ENCODE measurements at places on chromosomes 6 and 20. TPM values are rescaled to one million over a fixed set of nuclear protein-coding genes. Genes with fewer than 3 reads are reported as not detected.

The OPN5 gene
- not detected for total RNA-seq

The BNIP5 gene
- not detected for total RNA-seq

The SLC32A1 gene
- not detected for total RNA-seq

The CRISP2 gene
- not detected for total RNA-seq

The TCF21 gene
- total RNA-seq: not detected

The RNF8 gene
- total RNA-seq: 28.5 TPM

The GSTA1 gene
- not detected for total RNA-seq

The ARMC2 gene
- 12.6 TPM for total RNA-seq

The SAPCD1 gene
- total RNA-seq: 9.9 TPM

The CDSN gene
- total RNA-seq: not detected

DNA sequence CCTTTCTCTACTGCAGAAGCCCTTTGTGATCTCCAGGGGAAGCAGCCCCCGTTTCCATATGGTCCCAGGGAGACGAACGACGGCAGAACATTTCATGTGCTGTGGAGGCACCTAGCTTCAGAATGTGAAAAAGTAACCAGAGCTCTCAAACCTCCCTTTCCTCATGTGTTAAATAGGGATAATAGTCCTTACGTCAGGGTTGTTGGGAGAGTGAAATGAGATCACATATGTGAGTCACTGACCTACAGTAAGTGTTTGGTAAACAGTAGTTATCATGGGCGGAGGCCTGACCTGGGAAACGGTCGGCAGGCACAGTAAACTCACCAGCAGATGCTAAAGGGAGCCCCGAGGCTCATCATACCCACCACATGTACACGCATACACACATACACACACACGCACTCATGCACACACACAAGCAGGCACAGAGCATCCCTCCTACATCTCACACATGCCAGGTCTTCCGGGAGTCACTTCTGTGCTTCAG lies 89.7 kb downstream of the LY86 start:
- no peak for DNase-seq

- DNase-seq: peak; percentile 42
These were observed 202.0 kb downstream of the RNGTT start for GRCh38 chr6:88761237-88762031.

DNA sequence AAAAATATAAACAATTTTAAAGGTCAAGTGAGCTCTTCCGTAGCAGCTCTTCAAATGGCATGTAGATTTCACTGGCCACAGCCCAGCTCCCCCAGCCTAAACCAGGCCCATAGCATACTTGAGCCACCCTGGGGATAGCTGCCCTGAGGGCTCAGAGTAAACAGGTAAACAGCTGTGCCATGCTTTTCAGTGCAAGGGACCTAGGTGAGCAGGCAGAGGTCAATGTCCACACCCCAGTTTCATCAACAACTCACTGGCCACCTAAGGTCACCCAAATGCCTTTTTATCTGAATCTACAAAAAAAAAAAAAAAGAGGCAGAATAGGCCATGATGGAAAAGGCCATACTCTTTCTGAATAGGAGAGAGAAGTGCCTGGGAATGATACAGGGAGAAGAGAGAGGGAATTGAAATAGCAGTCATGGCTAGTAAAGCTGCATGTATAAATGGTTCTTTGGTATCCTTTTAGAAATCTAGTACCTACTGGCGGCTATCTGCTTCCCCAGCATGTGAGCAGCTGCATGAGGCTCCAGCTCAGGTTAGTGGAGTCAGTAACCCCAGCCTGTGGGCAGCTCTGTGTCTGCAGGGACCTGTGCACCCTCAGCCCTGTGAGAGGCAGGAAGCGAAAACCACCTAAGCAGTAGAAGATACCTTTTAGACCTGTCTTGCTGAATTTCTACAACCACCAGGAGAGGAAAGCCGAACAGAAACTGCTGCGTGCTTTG lies 77.0 kb downstream of the FOXA2 start:
- no peak for DNase-seq

DNA sequence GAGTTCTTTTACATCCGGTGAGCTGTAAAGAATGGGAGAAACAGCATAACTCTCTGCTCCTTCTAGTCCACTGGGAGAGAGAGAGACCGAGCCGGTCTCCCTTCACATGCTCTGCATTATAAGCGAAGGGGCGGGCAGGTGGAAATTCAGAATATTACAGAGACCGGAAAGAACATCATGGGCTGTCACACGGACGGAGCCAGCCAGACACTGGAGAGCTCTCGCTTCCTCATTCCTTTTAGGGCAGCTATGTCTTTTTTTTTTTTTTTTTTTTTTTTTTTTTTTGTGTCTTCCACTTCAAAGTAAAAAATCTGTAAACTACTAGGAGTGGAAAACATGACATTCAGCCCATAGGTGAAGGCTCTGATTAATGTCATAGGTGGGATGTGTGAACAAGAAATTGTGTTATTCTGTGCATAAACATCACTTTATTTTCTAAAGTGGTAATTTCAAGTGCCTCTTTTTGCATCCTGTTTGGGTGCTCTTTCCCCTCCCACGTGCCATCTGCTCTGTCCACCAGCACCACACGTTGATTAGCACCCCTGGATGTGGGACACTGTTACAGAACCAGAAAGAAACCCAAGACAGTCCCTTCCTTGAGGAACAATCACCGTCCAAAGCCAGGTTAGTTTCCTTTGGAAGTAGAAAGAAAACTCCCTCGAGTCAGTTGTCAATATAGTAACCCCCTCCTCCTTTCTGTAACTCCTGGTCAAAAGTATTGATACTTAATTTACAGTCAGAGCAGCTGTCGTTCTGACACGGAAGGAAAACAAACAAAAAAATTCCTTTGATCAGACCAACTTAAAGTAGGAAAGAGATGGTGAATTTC lies at the start of gene TAGAP:
TSS of gene TAGAP (minus strand) at position 93 of the 829 bp plus-strand sequence. CDS start 845 bp downstream, outside the sequence.
- DNase-seq: no peak

GRCh38 chr20:33640287-33640686 lies 21.8 kb upstream of the C20orf144 start:
- no peak for DNase-seq

DNA sequence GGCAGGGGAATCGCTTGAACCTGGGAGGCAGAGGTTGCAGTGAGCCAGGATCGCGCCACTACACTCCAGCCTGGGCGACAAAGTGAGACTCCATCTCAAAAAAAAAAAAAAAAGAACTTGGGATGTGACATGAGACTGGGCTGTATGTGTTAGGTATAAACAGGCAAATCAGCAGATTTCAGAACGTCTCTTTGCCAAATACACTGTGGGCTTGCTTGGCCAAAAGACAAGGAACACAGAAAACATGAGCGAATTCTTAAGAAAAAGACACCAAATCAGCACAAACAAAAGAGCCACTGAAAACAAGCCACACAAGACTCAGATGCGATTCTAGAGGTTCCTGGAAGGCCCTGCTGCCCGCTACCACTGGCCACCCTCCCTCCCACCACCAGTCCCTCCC lies 12.5 kb downstream of the ETV7 start:
- DNase-seq: no peak

- no peak for DNase-seq
These were observed 100.0 kb upstream of the DUSP22 start for GRCh38 chr6:192313-192664.

DNA sequence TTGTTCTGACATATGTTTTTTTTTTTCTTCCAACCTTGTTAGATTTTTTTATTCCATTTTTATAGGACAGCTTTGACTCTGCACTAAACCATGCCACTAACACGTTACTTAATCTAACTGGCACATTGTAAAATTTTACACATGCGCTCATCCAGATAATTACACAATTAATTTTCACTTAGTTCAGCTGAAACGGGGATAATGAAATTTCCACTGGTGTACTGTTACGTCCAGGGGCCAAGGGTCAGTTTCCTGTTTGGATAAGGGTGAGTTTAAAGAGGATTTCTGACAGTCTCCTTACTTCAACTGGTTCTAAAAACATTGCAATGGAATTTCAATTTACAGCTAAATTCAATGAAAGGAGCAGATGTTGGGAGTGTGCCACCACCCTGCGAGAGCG lies 221.8 kb upstream of the CEP162 start:
- no peak for DNase-seq

DNA sequence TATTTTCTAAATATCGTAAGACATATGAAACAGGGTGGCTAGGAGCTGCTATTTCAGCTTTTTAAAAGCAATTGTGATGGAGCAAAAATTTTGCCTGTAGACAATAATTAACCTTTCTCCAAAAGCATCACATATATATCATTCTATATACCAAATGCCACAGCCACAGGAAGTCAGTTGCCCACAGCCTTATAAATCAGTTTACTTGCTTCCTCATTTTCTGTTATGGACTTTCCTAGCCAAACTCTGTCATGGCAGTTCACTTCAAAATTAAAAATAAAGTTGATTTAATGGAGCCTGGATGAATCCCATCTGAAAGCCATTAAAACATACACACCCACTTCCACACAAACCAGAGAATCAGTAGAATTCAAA lies 93.4 kb upstream of the NHSL1 start:
- DNase-seq: no peak

- no peak for DNase-seq
These were observed 122.7 kb downstream of the SNX5 start for GRCh38 chr20:17845701-17846475.

GRCh38 chr6:169165561-169166300 lies 87.9 kb downstream of the THBS2 start:
- DNase-seq: no peak

- DNase-seq: no peak
These were observed 87.1 kb downstream of the OGFRL1 start for GRCh38 chr6:71375676-71376075.

DNA sequence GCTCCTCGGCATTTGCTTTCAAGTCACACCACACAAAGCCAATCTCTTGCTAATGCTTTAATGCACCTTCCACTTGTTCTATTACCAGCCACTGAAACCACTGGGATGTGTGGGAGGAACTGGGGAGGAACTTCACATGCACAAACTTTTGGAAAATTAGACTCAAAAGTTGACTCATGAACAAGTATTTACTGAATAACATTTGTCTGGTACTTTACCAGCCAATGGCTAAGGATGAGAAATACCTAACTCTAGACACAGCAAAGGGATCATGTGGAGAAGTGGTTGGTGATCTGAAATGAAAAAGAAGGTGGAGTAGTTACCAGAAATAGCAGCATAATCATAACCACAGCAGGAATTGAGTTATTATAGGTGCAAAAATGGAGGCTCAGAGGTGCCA lies 554.0 kb upstream of the NOX3 start:
- no peak for DNase-seq

GRCh38 chr20:37256286-37256685 lies 5.3 kb downstream of the GHRH start:
- DNase-seq: no peak

GRCh38 chr6:159880412-159880975 lies 10.3 kb upstream of the MAS1 start:
- DNase-seq: no peak

- peak; percentile 87 for DNase-seq
These were observed 300.7 kb downstream of the TENT5A start for GRCh38 chr6:81451787-81452186.

- DNase-seq: peak; percentile 79
These were observed 144.6 kb upstream of the AGPAT4 start for GRCh38 chr6:161418463-161418945.

DNA sequence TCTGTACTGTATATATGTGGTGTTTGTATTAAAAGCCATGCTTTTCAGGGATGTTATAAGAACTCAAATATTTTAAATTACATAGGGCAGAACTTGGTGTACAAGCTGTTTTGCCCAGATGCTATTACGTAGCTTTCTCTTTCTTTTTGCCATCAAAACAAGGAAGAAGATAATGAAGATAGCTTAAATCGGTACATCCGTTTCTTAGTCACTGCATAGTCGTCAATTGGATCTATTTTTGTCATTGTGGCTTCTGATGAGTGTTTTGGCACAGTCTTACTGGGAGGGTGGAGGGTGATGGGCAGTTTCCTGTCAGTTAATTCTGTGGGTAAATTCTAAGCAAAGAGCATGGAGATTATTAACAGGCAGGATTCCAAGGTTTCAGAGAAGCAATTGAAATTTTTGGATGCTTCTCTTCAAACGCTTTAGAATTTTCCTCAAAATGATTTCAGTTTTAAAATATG lies 649.1 kb upstream of the GJE1 start:
- peak; percentile 93 for DNase-seq

GRCh38 chr6:7904654-7905319 lies 5.8 kb downstream of the TXNDC5 start:
- DNase-seq: no peak

DNA sequence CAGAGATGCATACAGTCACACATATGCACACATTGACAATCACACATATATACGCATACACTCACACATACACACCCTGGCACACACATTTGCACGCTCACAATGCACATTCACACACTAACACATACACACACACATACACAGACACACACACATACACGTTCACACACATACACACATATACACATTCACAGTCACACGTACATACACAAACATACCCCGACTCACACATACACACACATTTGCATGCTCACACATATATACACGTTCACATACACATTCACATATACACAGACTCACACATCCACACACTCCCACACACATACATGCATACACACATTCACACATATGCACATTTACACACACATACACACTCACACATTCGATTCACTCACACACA lies 366.8 kb upstream of the ID4 start:
- DNase-seq: no peak

DNA sequence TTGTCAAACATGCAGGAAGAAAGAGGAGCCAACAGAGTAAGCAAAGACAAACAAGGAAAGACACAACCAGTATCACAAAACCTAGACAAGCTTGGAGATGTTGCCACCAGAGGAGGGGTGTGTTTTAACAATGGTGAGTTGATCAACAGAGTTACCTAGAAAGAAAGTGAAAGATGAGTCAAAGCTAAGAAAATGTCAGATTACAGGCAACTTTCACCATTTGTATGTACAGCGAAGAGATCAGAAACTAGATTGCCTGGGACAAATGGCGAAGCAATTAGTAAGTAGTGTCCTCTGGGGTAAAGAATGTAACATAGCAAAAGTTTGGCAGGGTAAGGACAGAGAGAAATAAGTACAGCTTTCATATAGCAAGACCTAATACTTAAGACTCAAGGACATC lies 51.6 kb upstream of the POU3F2 start:
- DNase-seq: no peak

- no peak for DNase-seq
These were observed 497.3 kb downstream of the PRKN start for GRCh38 chr6:162230147-162230752.

- DNase-seq: no peak
These were observed 20.4 kb upstream of the DTNBP1 start for GRCh38 chr6:15682965-15683822.

DNA sequence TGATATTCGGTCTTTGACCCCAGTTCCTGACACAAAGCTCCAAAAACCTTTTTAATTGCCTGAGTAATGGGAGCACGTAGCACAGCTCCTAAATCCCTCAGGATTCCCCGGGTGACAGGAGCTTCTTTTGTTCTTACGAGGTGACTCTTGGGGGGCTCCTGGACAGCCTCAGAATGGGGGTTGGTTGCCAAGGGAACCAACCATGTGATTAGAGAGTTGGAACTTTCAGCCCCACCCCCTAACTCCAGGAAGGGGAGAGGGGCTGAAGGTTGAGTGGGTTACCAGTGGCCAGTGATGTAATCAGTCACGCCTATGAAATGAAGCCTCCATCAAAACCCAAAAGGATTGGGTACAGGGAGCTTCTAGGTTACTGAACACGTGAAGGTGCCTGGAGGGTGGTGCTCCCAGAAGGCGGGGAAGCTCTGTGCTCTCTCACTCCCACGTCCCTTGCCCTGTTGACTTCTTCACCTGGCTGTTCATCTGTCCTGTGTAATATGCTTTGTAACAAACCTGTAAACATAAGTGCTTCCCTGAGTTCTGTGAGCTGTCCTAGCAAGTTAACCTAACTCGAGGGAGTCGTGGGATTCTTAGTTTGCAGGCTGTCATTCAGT lies 89.5 kb downstream of the CHMP4B start:
- DNase-seq: no peak

- peak; percentile 82 for DNase-seq
These were observed 4.7 kb downstream of the CDS2 start for GRCh38 chr20:5131502-5131901.

- no peak for DNase-seq
These were observed 24.6 kb upstream of the ZBTB24 start for GRCh38 chr6:109507490-109508072.
